WERI-Rb-1 (cell line): ENCODE measurements at places on chromosomes 13 and 19.

DNA sequence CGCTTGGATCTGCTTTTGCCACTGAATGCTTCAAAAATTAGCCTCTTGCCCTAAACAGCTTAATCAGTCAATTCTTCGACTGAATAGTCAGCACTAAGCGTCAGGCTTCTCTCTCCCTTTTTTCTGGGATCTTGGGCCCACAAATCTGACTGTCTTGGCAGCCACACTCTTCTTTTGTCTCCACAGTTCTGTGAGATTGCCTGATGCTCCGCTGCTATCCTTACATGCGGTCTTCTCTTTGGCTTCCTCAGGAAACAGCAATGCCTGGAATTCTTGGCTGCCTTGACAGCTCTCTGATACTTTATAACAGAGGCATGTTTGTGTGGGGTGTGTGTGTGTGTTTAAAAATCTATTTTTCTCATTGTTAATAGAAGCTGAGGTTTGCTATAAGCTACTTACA, 32.6 kb downstream of the ERCC5 start:
- no peak for DNase-seq

GRCh38 chr13:110062777-110063442, 244.0 kb downstream of the COL4A1 start:
- DNase-seq = no peak

- DNase-seq = no peak
Observed at GRCh38 chr19:32809754-32810153, 59.8 kb downstream of the SLC7A9 start.

GRCh38 chr19:29075149-29075548, 137.8 kb downstream of the UQCRFS1 start:
- no peak for DNase-seq

DNA sequence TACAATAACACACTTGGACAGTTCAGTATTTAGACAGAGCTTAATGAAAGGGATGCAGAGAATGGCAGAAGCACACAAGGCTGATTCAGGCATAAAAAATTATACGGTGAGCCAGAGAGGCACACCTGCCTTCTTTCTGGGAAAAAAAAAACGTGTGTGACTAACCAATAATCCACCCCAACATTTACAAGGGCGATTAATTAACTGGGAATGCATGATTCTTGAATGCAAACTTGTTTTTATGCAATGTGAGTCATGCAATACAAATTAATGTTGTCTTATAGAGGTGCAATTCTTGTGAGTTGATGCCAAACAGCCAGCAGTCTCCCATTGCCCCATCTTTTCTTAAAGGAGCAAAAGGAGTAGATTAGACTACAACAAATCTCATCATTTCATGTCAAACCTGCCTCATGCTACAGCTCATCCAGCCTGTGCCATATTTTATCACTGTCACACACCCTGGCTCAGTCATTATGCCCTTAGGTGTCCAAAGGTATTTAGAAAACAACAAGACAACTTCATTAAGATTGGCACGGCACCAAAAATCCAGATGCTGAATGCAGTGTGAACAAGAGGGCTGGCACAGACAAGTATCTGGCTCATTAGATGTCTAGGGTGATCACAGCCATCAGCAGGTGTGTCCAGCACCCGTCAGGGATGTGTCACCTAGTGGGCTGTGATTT, 721.1 kb downstream of the EFNB2 start:
- no peak for DNase-seq

DNA sequence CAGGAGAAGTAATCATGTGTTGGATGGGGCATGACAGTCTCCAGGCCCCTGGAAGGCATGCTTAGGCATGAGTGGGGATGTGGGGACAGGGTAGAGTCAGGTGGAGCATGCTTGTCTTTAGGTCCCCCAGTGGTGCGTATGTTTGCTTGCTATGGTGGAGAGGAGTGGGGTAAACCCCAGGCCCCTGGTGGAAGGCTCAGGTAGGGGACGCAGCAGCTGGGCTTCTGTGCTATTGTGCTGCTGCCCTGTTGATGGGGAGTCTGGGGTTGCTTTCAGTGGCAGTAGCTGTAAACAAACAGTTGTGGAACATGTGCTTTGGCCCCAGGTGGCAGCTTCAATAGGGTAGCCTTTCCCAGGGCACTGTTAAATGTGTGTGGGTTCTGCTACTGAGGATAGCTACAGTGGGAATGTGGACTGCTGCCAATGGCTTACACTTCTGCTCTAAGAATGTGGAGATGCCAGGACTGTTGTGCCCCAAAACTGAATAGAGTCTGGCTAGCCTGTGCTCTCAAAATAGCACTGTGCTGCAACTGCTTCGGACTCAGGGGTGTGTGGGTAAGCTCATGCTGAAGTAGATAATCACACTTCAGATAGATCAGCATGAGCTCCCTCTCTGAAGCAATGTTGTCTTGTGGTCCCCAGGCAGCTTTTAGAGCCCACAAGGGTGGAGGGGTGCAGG, 1257.3 kb downstream of the DIAPH3 start:
- DNase-seq = no peak

DNA sequence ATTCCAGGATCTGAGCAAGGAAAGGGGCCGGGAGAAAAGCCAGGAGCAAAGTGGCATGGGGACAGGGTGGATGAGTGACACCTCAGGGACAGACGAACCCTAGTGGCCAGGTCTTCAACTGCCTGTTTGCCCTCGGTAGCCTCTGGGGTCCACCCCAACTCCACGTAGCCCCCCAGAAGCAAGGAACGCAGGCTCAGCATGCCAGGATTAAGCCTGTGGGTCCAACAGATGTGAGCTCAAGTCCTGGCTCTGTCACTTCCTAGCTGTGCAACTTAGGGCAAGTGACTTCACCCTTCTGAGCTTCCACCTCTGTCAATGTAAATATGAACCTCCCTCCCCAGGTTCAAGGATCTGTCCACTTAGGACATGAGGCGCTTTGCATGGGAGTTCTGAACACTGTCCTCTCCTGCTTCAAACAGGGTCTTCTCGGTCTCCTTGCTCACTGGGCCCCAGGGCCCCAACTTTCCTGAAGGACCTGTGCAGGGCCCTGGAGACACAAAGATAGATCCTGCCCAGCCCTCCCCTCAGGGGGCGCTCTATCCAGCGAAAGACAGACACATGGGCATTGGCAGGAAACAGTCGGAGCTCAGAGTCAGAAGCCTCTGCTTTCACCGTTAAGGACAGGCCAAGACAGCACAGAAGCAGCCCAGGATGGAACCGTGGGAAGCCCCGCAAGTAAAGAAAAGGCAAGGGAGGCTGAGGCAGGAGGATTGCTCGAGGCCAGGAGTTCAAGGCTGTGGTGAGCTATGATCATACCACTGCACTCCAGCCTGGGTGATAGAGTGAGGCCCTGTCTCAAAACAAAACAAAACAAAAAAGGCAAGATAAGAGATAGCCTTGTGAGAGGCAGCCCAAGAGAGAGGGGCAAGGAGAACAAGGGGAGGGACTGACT, 13.2 kb downstream of the SYDE1 start:
- DNase-seq = no peak

GRCh38 chr19:55383279-55384130, 587 bp downstream of the TMEM238 start:
- DNase-seq = peak; percentile 61

DNA sequence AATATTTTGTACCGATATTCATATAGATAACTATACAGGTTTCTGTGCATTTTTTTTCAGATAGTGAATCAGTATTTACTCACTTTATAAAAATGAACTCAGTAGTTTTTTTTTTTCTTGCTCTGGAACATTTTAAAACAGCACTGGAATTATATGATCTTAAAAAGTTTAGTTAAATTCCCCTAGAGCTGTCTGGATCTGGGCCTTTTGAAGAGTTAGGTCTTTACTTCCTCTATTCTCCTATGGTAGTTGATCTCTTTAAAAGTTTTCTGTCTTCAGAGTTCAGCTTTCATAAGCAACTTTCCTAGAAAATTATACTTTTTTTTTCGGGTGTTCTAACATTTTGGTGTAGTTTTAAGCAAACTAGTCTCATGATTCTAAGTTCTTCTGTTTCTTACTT, 21.8 kb upstream of the RBM26 start:
- no peak for DNase-seq

DNA sequence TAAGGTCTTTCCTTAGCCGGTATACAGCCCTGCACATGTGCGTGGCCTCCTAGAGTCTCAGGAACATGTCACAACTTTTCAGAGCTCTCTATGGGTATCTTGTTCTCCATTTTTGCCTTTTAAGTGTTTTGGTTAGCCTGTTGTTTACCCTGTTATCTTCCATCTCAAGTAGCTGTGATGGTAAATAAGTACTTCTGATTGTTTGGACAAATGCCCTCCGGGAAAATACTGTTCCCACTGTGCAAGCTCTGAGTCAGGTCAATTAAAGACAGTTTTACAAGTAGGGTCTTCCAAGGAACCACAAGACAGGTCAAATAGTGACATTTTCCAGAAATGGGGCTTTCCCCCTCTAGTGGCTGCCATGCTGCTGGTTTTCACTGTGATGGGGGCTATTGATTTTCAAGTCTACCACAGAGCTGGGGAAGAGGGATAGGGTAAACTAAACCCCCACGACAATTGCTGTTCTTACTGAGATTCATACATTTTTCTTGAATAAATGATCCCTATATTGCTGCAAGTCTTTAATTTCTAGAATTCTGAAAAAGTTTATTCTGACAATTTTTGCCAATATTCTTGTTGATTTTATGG, 109.5 kb downstream of the TM9SF2 start:
- DNase-seq = no peak

DNA sequence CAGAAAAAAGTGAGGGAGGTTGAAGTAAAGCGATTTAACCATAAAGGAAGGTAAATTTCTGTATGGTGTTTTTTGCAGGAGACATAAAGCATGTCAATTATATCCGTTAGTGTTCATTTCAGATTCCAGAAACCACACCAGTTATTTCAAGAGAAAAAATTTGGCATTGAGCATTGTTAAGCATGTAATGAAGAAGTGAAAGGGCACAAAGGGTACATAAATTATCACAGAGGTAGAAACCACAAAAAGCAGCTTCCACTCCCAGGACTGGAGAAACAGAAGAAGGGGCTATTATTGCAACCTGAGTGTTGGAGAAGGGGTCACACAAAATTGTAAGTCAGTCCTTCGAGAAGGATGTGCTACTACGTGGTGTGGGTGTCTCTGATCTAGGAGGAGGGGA, 72.2 kb upstream of the DACH1 start:
- DNase-seq = no peak

DNA sequence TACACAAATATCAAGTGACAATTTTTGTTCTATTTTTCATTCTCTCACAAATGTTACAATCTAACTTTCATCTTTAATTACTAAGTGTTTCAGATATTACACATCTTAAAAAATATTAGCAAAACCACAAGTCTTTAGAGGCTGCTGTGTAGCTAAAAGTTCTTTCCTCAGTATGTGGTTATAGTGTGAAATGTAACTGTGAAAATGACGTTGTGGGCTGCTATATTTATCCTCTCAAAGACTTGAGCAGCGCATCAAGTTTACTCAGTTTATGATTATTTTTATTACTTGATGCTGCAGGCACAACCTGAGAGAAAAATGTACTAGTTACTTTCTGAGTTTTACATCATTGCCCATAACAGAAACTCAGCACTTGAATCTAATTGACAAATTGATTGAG, 2860.6 kb upstream of the PCDH20 start:
- DNase-seq = no peak

- DNase-seq = no peak
Observed at GRCh38 chr19:12665281-12665573, 1.3 kb downstream of the MAN2B1 start.

- no peak for DNase-seq
Observed at GRCh38 chr13:106565127-106565775, 2.7 kb downstream of the ARGLU1 start.

DNA sequence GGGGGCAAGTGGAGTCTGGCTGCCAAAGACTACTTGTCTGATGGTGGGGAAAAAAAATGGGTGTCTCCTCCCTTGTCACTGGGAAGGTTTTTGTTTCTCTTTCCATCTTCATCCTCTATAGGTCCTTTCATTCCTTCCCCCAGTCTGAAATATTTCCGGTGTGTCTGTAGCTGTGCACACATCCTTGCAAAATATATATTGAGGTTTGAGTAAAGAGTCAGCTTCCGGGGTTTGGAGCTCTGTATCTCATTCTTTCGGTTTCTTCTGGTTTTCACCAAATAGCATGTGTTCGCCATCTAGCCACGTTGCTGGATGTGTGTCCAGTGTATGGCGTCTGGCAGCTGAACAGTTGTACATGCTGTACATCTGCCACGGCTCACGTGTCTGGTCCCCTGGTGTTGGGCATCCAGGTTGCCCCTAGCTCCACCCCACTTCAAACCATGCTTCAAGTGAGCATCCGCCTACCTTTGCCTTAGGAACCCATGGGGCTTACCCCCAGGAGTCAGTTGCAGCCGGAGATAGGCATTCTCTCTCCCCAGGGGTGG, 142.2 kb downstream of the SIPA1L3 start:
- no peak for DNase-seq

DNA sequence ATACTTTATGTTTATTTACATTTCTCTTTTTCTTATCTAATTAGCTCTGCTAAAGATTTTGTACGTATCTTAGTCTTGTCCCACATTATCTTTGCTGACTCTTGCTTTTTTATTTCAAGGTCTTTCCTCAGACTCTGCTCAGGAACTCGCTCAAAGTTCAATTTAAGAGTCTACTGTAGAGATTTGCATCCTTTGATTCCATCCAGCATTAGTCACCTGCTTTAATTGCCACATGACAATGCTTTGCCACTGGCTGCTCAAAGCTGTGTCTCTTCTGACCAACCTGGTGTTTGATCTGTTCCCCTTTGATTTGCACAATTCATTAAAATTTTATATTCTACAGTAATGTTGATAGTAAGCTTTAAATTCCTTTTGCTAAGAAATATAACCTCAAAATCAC, 157.9 kb upstream of the FREM2 start:
- no peak for DNase-seq

GRCh38 chr13:81246556-81246955, 905.6 kb upstream of the SPRY2 start:
- DNase-seq = no peak

DNA sequence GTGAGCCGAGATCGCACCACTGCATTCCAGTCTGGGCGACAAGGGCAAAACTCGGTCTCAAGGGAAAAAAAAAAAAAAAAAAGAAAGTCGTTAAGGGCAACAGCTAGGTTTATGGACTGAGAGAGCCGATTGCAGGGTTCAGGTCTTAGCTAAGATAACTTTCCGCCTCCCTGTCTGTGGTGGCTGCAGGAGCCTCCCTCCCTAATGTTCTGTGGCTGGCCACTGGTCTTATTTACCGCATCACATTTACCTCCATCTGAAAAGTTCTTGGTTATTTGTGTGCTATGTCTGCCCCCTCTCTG, 722 bp upstream of the CRTC1 start:
- no peak for DNase-seq

- DNase-seq = peak; percentile 20
Observed at GRCh38 chr13:39273953-39274738, 235.9 kb downstream of the NHLRC3 start.

DNA sequence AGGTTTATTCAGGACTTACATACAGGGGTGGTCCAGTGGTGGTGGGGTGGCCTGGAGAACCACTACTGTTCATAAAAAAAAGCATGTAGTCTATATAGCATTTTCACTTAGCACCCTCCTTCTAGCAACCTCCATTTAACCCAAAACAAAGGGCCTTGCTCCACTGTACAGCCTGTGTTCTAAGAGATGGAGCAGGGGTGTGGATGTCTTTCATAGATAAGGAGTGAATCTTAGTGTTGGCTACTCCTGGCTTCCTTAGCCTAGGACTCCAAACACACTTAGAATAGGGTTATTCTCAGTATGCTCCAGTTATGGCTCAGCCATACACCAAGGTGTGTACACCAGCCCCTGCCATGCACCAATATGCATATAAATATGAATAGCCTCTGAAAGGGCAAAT, 95.2 kb downstream of the ELF1 start:
- DNase-seq = no peak

GRCh38 chr13:101611491-101612475, 159.3 kb downstream of the ITGBL1 start:
- DNase-seq = no peak
